ENCODE measurements at places on chromosomes 11 and 22. TPM values are rescaled to one million over a fixed set of nuclear protein-coding genes. Genes with fewer than 3 reads are reported as not detected.

- H3K36me3 ChIP-seq = no peaks in the 10 kb centered on the region
- H3K4me1 ChIP-seq = peaks cover 35% of the 10 kb centered on the region
Measured at GRCh38 chr11:110338684-110339083, 42.3 kb upstream of the RDX start.

DNA sequence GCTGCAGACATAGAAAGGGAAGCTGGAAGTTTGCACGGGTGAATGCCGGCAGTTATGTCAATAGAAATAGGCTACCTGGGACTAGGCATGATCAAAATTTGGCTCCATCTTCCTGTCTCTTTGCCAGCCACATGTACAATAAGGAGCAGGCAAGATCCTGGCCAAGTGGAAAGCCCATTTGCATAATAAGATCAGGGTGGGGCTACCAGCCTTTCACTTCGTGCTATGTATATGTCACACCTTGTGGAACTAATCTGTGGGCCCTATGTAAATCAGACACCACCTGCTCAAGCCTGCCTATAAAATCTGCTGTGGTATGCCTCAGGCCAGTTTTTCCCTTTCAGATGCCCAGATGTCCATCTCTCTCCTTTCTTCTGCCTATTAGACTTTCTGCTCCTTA lies 79.3 kb upstream of the DRD2 start:
- no peak for DNase-seq
- H3K4me1 ChIP-seq = peaks cover 65% of the 10 kb centered on the region
- no peak overlapping the region for H3K4me3 ChIP-seq

DNA sequence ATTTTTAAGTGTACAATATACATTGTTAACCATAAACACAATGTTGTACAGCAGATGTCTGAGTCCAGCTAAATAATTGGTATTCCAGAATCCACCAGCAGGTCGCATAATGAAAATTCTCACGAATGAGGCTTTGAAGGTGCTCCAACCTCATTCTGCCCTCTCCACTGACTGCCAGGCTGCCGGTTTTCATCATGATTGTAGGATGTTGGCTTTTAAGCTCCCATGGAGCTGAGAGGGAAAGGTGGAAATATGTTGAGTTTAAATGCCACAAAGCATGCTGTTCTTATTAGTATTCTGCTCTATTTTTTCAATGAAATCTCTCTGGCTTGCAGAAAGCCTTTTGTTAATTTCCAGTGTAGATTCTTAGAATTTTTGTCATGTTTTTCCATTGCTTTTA lies 337.2 kb upstream of the DDI1 start:
- H3K27ac ChIP-seq = no peak overlapping the region
- H3K4me3 ChIP-seq = no peak overlapping the region
- no peaks in the 10 kb centered on the region for H3K4me1 ChIP-seq
- DNase-seq = no peak
- H3K27me3 ChIP-seq = no peaks in the 10 kb centered on the region

- H3K36me3 ChIP-seq = peaks cover 4% of the 10 kb centered on the region
- H3K4me3 ChIP-seq = no peak overlapping the region
Measured at GRCh38 chr11:62514151-62514550, 32.5 kb downstream of the AHNAK start.

DNA sequence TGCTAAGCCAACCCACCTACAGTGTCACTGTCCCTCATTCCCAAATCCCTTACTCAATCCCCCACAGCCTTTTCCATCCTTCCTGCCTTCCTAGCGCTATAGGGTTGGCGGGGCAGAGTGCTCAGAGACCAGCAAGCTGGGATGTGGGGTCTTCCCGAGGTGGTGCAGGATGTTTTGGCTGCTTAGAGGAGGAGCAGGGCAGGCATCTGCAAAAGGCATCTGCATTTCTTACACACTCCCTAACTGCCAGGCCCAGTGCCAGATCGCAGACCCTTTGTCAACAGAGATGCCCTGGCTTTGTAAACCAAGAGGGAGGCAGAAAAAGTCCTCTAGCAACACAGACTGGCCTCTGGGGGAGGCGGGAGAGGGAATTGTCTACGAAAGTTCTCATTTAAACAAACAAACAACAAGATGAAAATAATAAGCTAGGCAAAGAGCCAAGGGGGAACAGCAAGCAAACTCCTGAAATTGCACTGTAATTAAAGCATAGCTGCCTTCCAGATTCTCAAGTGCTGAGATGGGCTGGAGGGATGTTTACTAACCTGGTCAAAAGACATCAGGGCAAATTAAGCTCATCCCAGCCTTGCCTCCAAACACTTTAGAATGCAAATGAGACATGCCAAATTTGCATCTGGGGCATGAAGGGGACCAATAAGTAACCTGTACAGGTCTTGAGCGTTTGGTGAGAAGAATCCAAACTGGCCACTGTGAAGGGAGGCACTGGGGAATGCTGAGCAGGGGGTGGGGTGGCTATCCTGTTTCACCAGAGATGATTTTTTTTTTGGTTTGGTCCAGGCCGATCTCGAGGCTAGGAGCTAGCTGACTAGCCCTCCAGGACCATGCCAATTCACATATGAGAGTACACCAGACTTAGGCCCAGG lies 38.1 kb upstream of the ADA2 start:
- H3K27me3 ChIP-seq = no peaks in the 10 kb centered on the region
- no peak overlapping the region for H3K27ac ChIP-seq
- no peaks in the 10 kb centered on the region for H3K36me3 ChIP-seq
- no peak for DNase-seq
- no peak overlapping the region for H3K4me3 ChIP-seq
- H3K4me1 ChIP-seq = peaks cover 23% of the 10 kb centered on the region

DNA sequence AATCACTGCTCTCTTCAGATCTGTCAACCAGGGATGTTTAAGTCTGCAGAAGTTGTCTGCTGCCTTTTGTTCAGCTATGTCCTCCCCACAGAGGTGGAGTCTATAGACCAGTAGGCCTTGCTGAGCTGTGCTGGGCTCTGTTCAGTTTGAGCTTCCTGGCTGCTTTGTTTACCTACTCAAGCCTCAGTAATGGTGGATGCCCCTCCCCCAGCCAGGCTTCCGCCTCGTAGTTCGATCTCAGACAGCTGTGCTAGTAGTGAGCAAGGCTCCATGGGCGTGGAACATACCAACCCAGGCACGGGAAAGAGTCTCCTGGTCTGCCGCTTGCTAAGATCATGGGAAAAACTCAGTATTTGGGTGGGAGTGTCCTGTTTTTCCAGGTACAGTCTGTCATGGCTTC lies 27.6 kb upstream of the CASP12 start:
- no peaks in the 10 kb centered on the region for H3K4me1 ChIP-seq
- DNase-seq = no peak
- H3K27me3 ChIP-seq = no peaks in the 10 kb centered on the region
- no peak overlapping the region for H3K27ac ChIP-seq

EFCAB6 gene
- total RNA-seq = not detected

DNA sequence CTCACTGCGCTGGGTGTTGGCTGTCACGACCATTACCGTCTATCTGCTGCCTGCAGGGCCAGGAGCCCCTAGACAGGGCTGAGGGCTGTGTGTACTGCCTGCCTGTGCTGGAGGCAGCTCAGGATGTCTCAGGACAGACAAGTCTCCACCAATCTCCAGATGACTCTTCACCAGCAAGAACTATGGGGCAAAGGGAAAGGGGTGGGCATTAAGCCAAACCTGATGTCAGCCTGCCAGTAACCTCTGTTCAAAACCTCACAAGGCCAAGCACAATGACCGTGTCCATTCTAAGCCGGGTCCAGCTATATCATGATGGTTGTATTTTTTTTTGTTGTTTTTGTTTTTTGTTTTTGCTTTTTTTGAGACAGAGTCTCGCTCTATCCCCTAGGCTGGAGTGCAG lies 31.6 kb downstream of the MAFF start:
- no peak for DNase-seq
- H3K4me1 ChIP-seq = peaks cover 12% of the 10 kb centered on the region
- H3K27ac ChIP-seq = no peak overlapping the region
- H3K36me3 ChIP-seq = peaks cover 2% of the 10 kb centered on the region

DNA sequence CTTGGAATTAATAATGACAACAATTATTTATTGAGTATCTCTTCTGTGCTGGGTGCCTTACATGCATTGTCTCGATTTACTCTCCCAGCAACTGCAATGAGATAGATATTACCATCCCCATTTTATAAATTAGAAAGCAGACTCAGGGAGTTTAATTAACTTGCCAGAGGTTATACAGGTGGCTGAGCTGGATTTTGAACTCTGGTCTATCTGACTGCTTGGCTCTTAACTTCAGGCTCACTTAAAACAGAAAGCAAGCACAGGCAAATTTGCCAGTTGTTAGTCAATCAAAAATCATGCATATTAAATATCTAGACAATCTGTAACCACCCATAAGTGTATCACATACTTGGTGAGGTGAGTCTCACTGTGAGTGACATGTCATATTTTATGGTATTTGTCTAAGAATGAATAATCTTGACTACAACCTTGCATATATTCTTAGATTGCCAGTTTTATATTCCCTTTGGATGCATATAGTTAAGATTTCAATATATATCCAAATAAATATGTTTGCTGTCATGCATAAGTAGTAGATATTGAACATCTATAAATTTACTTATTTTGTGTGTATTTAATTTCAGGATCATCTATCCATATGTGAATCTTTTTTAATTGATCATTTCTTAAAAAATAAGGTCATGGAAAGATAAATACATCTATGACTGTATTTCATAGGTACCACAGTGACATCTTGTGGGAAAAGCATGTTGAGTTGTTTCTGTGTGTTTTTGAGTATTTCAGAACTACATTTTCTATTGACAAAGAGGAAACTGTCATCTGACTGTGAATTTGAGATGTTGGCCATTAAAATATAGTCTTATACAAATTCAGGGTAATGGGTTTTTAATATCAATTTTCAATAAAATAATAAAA lies 112.0 kb upstream of the ARHGAP42 start:
- H3K27ac ChIP-seq = no peak overlapping the region
- H3K27me3 ChIP-seq = no peaks in the 10 kb centered on the region
- no peak for DNase-seq
- H3K4me1 ChIP-seq = no peaks in the 10 kb centered on the region

DNA sequence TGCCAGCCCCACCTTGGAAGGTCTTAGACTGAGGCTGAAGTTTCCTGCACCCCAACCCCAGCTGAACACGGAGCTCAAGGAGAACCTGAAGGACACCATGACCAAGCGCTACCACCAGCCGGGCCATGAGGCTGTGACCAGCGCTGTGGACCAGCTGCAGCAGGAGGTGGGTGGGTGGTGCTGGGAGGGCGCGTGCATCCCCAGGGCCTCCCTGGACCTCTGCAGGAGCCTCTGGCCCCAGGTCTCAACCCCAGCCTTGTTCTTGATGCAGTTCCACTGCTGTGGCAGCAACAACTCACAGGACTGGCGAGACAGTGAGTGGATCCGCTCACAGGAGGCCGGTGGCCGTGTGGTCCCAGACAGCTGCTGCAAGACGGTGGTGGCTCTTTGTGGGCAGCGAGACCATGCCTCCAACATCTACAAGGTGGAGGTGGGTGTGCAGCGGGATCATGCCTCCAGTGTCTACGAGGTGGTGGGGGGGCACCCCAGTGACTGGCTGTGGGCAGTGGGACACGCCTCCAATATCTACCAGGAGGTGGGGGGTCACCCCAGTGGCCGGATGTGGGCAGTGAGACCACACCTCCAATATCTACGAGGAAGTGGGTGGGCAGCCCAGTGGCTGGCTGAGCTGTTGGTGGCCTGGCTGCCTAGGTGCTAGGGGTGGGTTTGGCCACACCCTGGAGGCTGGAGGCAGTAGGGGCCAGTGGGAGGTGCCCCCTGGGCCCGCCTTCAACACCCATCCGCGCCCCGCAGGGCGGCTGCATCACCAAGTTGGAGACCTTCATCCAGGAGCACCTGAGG lies 4.6 kb downstream of the CD151 start:
- no peak overlapping the region for H3K4me3 ChIP-seq
- peaks cover 24% of the 10 kb centered on the region for H3K4me1 ChIP-seq
- no peak for DNase-seq
- no peak overlapping the region for H3K27ac ChIP-seq

BCO2 gene
- 2.2 TPM for total RNA-seq

DNA sequence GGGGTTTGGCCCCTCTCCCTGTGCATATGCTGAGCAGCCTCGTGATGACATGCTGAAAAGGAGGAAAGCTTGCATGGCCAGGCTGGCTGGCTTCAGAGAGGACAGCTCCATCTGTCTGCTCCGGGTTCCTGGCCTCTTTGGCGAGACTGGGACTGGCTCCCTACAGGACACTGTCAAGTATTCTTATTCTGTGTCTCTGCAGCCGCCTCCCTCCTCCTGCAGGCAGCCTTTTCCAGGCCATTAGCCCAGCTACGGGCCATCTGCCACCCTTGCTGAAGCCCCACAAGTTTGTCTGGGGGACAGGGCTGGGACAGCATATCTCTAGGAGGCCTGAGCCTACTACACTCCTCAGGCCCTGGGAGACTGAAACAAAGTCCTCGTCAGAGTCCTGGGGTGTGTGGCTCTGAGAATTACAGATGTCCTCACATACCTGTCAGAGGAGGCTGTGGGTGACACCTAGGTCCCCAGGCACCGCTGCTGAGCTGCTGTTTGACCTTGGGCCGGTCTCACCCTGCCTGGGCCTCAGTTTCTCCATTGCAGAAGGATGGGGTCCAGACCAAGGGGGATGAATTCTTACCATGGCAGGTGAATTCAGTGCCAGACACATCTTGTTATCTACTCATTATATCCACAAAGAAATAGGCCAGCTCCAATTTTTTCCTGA lies 11.0 kb downstream of the MRGPRG start:
- no peak for DNase-seq
- no peaks in the 10 kb centered on the region for H3K27me3 ChIP-seq

TSGA10IP gene
- not detected for total RNA-seq

MOV10L1 gene
- total RNA-seq = 0.30 TPM

DNA sequence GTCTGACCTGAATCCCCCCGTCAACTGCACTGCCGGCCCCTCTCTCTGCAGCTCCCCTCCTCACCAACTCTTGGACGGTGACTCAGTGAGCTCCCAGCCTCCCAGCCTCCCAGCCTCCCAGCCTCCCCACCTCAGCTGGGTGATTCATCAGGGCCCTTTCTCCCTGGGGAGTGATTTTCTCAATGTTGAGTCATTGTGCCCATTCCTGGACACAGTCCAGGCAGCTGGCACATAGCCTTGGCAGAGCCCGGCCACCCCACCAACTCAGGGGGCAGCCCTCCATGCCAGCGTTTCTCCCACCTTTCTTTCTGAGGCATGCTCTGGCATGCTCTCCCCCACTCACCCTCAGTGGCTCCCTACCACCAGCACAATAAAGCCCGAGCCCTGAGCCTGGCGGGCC lies 30.7 kb downstream of the PDE2A start:
- no peak overlapping the region for H3K4me3 ChIP-seq
- DNase-seq = no peak
- H3K4me1 ChIP-seq = peaks cover 5% of the 10 kb centered on the region
- no peaks in the 10 kb centered on the region for H3K36me3 ChIP-seq
- H3K27ac ChIP-seq = no peak overlapping the region

DNA sequence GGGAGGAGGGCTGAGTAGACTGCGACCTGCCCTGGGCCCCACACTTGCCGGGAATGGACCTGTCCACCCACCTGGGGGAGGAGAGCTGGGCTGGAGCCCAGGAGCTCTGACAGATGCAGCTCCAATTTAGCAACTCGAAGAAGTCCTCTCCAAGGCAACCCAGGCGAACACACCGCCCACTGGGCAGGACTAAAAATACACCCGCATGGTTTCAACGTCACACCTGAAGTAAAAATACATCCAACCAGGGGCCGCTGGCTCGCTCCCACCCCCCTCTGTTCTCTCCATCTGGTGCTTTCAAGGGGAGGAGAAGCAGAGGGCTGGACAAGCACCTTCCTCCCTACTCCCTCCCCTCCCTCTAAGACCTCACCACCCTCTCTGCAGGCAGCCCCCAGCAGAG lies 119.9 kb downstream of the FEZ1 start:
- H3K36me3 ChIP-seq = no peaks in the 10 kb centered on the region
- peaks cover 18% of the 10 kb centered on the region for H3K4me1 ChIP-seq
- H3K27me3 ChIP-seq = peaks cover 7% of the 10 kb centered on the region
- no peak overlapping the region for H3K4me3 ChIP-seq
- DNase-seq = no peak

SLC22A12 gene
- not detected for total RNA-seq

MS4A7 gene
- not detected for total RNA-seq

TSPAN4 gene
- 95.9 TPM for total RNA-seq
